ENCODE measurements at places on chromosomes 16 and 17.

GRCh38 chr16:2090481-2090776, 42.6 kb downstream of the TSC2 start:
- no peak for DNase-seq

DNA sequence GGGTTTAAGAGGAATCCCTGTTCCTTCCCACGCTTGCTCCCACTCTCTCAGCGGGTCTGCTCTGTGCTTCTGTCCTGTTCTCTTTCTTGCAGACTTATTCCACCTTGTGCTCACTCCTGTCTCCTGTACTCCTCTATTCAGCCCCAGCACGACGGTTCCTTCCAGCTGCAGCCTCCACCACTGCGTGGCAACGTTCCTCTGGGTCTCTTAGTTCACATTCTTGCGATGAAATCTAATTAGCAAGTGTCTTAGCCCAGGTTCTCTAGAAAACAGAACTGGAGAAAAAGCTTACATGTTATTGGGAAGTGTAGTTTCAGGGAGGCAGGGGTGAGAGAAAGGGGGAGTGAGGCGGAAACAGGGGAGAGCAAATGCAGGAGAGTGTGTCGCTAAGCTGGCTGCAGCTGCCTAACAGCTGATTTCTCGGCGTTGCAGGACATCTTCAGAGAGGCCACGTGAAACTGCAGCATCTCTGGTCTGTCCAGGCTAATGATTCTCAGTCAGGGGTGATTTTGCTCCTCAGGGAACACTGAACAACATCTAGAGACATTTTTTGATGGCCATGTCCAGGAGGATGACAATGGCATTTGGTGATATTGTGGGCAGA, 213.2 kb upstream of the NLRP1 start:
- DNase-seq: no peak

- DNase-seq: no peak
Observed at GRCh38 chr16:2585651-2586081, 47.8 kb downstream of the PDPK1 start.

DNA sequence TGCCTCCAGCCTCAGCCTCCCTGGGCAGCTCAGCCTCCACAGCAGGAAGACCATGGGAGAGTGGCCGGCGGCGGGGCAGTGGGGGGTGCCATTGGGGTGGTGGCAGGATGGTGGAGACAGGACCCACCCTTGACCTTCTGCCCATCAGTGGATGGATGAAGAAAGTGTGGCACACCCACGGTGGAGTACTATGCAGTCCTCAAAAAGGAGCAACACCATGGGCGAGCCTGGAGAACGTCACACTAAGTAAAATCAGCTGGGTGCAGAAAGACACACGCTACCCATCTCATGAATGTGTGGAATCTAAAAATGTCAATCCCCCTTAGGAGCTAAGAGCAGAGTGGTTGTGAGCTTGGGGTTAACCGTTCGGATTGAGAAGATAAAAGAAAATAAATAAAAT, 34.8 kb upstream of the ACSF3 start:
- DNase-seq: no peak

GRCh38 chr17:9684955-9685621, 39.8 kb downstream of the USP43 start:
- no peak for DNase-seq

- DNase-seq: peak; percentile 69
Observed at GRCh38 chr16:56643080-56643778, 4.8 kb downstream of the MT1A start.

Data from AG20443 (cell line).